ENCODE measurements at places on chromosomes 7 and 10.

DNA sequence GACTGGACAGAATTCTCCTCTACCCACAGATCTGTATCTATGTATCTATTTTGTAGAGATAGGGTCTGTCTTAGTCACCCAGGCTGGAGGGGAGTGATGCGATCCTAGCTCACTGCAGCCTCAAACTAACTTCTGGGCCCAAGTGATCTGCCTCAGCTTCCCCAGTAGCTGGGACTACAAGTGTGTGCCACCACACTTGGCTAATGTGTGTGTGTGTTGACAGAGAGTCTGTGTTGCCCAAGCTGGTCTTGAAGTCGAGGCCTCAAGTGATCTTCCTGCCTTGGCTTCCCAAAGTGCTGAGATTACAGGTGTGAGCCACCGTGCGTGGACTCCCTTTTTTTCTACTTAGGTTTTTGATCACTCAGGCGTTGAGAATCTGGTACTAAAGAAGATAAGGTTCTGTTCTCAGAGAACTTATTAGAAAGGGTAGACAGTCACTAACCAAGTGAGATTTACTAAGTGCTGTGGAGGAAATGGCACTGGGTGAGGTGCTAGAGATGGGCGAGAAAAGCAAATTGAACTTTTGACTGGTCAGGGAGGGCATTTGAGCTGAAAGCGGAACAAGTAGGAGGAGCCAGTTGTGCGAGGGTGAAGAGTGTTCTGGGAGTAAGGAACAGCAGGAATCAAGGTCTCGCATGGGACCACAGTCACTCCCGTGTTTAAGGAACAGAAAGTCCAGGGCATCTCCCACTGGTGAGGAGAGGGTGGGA lies 18.0 kb downstream of the NDUFB2 start:
- DNase-seq, result no peak

DNA sequence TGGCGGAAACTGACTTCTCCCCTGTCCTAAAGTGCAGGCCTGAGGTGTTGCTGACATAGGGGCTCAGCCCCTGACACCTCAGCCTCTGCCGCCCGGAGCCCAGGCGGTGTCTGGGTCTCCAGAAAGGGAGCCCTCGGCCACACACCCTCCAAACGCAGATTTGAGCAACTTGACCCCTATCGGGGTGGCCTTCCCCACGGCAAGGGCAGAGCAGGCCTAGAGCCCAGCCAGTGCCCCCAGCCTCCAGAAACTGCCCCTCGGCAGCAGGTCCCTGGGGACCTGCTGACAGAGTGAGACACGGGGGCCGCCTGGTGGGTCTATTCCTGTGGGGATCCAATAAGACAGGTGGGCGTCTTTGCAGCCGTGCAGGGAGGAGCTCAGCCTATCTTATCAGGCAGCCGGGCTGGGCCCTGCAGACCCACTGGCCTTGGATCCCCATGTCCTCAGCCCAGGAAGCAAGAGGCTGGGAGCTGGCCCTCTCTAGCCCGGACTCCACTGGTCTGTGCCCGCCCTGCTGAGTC lies 11.0 kb downstream of the TMEM184A start:
- DNase-seq, result no peak

- DNase-seq, result no peak
Observed at GRCh38 chr7:146397141-146397540, 280.5 kb downstream of the CNTNAP2 start.

DNA sequence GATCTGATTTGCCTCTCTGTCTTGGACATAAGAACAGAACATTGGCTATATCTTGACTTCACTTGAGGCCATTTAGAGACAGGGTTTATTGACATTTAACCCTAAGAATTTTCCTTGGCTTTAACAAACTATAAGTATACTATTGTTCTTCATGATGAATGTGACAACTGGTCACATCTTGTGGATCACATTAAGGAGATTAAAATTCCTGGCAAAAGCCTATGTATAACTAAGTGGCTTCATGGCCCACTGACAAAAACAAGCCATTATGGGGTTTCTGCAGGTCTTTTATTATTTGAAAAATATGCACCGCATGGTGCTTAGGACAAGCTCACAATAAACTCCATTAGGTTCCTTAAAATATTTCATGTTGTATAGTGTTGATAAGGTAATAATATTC lies 54.8 kb downstream of the THNSL1 start:
- no peak for DNase-seq

DNA sequence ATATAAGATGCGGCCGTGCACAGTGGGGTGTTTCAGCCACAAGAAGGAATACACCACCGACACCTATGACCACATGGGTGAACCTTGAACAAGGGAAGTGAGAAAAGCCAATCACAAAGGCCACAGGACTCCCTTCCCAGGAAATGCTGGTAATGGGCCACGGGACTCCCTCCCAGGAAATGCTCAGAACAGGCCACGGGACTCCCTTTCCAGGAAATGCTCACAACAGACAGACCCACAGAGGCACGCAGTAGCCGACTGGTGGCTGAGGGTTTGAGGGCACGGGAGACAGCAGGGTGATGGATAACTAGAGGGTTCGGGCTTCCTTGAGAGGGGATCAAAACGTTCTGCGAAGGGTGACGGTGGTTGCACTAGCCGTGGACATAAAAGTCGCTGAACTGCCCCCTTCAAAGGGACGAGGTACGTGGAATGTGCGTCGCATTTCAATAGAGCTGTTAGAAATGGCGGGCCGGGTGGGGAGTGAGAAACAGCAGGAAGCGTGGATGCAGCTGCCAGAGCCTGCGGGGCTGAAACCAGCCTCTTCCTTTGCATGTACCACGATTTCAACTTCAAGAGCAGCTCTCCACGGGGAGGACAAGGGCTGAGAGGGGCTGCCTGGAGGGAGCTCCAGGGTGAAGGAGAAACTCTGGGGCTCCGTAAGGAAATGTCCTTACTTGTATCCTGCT lies 274.0 kb downstream of the ELFN1 start:
- DNase-seq, result no peak

DNA sequence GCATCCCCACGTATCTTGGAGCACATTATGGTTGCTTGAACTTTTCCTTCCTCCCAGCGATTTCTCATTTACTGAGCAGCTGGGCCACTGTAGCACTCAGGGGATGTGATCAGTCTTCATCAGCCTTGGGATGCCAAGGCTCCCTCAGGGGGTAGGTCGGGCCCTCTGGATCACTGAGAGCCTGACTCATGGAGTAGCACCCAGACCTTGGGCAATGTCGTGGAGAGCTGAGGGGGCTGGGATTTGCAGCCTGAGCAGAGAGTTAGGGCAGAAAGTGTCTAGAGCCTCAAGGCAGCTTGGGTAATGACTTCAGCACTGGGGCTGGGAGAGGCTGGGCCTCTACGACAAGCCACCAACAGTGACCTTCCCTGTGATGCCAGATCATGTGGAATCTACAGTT lies 86.5 kb upstream of the CXCL12 start:
- no peak for DNase-seq

DNA sequence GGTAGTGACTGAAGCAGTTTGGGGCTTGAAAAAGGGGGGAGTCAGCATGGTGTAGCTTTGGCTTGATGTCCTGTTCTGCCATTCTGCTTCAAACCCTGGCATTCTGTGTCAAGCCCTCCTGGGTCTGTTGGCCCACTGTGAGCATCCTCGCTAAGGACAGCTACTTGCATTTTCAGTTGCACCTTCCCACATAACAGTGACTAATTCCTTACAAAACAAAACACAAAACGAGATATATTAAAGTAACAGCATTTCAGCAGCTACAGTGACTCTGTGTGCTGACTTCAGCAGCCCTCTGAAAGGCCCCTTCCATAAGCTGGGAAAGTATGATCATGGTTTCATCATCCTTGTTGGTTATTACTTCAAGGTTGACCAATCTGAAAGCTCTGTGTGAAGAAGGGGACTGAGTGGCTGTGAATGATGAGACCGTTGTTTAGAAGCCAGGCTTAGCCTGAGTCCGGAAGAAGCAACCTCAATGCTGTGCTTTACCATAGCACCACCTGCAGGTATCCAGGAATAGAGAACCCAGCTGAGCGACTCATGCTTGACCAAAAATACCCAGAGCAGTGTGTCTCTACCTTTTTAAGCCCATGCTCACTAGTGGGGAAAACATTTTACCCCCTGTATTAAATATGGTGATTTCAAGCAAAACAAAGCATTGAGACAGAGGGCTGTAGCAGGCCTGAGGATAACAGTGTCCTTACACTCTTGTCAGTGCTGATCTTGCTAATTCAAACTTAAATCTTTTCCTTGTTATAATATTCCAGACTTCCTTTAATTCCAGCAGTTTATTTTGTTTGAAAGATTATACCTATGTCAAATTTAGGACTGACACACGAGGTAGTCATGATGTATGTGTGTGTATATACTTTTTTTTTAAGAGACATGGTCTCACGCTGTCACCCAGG lies 42.6 kb upstream of the CC2D2B start:
- DNase-seq, result peak; percentile 4

- DNase-seq, result no peak
Observed at GRCh38 chr7:33807155-33807530, 98.2 kb upstream of the BMPER start.

- DNase-seq, result no peak
Observed at GRCh38 chr7:68183176-68183575, 1186.5 kb downstream of the TYW1 start.

- DNase-seq, result no peak
Observed at GRCh38 chr10:85936161-85936560, 430.4 kb downstream of the GRID1 start.

- no peak for DNase-seq
Observed at GRCh38 chr7:127390817-127391590, 1.5 kb downstream of the ZNF800 start.

DNA sequence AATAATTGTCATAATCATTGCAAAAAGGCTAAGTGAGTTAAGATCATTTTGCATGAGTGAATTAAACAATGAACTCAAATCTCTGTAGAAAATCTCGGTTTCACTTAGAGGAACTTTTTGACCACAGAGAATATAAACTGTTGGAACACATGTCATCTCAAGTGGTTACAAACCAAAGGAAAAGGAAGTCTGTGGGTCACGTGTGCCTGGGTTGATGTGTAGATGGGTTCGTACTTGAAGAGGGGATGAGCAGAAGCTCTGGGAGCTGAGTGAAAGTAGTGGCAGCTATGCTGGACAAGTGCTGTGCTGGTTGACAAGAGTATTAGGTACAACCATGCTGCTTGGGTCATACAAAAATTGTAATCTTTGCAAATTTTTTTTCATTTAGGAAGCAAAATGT lies 35.0 kb downstream of the GLRX3 start:
- DNase-seq, result peak; percentile 95

- no peak for DNase-seq
Observed at GRCh38 chr7:36487756-36488336, 98.2 kb downstream of the ANLN start.

- no peak for DNase-seq
Observed at GRCh38 chr7:45978010-45978681, 57.1 kb upstream of the IGFBP3 start.

GRCh38 chr10:47116445-47116844 lies 183.6 kb upstream of the GDF10 start:
- no peak for DNase-seq

DNA sequence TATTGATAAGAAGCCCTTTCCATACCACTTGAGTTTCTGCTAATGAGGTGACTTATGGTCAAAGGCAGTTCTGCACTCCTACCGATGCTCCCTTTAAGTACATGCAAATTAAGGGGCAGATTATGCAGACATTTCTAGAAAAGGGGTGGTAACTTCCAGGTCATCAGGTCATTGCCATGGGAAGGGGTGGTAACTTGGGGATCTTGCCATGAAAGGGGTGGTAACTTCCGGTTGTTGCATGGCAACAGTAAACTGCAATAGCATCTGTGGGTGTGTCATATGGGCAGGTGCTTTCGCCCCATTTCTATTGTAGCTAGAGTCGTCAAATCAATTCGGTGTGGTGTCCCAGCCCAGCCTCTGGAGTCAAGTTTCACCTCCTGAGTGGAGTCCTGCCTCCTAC lies 150.9 kb downstream of the UBE2H start:
- DNase-seq, result no peak

GRCh38 chr7:101586906-101587677 lies 42.0 kb downstream of the MYL10 start:
- no peak for DNase-seq

GRCh38 chr7:83413424-83413823 lies 235.5 kb downstream of the SEMA3E start:
- no peak for DNase-seq

DNA sequence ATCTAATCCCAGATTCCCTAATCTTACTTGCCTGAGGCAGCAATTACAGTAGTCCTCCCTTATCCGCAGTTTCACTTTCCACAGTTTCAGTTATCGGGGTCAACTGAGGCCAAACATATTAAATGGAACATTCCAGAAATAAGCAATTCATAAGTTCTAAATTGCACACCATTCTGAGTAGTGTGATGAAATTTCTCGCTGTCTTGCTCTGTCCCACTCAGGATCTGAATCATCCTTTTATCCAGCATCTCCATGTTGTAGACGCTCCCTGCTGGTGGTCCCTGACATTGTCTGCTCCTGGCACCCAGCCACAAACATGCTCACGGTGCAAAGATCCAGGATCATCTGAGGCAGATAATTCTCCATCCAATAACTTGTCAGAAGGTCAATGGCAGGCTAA lies 128.7 kb upstream of the CXCL12 start:
- no peak for DNase-seq

DNA sequence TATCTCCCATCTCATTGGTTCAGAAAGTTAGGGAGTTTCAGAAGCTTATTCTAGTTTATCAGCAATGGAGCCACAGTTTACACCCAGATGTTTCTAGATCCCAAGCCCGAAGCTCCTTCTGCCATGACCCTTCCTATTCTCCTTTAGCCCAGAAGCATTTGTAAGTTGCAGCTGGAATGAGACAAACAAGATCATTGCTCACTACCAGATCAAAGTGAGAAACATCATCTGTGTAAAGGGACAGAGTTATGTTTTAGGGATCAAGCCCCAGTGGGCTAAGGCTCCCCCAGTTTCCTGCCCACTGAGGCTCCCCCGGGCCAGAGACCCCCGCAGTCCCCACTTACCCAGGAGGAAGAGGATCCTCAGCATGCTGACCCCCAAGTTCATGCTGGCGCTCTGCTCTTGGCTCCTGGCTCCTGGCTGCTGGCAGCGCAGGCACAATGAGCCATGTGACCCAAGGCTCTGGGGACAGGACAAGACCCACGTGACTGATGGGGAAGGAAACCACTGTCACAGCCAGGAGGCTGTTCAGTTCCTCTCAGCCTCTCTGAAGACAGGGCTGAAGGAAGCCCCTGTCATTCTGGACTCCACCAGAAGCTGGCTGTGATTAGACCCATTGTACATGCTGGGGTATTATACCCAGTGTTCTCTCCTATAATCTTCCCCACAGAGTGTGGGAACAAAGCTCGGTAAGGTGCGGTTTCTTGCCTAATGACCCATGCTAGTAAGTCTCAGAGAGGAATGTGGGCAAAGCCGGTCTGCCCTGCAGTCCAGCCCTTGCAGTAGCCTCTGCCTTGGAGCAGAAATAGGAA lies at the start of gene TMEM273:
TSS of gene TMEM273 (minus strand) at position 442 of the 812 bp plus-strand sequence. CDS start at position 387, 55 bp downstream.
- no peak for DNase-seq

GRCh38 chr7:24769014-24769830 lies 12.0 kb upstream of the GSDME start:
- DNase-seq, result no peak

DNA sequence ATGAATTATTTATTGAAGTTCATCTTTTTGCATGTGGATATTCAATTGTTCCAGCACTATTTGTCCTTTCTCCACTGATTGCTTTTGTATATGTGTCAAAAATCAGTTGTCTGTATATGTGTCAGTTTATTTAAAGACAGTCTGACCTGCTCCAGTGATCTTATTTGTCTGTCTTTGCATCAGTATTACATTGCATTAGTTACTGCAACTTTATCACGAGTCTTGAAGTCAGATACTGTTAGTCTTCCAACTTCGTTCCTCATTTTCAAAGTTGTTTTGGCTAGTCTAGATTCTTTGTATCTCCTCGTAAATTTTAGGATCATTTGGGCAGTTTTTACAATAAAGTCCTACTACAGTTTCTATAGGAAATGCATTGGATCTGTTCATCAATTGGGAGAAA lies 166.4 kb downstream of the CELF2 start:
- DNase-seq, result no peak

Data from T-helper 2 cell (primary cell).